CD4-positive, alpha-beta T cell treated with Interferon alpha-2 for 1 hour (primary cell): ENCODE measurements at places on chromosomes 1 and 21.

DNA sequence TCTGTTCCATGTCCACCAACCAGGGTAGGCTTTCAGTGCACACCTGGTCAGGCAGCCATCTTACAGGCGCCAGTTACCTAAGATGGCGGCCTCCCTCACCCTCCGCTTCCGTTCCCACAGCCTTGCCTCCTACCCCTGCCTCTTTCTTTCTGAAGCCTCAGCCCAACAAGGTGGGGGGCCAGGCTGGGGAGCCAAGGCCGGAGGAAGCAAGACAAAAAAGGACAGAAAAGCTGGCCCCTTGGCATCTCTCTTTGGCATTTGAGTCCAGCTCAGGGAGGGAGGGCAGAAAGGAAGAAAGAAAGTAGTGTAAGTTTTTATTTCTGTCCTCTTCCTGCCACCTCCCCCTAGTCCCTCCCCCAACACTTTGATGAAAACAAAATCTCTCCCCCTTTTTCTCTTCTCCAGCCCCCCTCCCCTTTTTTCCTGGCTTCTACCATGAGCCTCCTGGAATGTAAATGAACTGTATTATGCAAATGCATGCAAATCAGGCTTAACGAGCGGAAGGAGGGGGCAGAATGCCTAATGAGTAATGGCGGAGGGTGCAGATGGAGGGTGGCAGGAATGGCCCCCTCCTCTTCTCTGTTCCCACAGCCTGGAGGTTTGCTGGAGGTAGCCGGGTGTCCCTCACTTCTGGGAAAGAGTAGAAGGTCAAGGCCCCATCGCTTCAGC is 43.8 kb downstream of the RHBG start:
- no peak for DNase-seq

- no peak for DNase-seq
Measured at GRCh38 chr21:16215663-16216183, 485.9 kb downstream of the USP25 start.

- no peak for DNase-seq
Measured at GRCh38 chr1:222034790-222035189, 292.9 kb upstream of the DUSP10 start.

- DNase-seq: no peak
Measured at GRCh38 chr1:4653796-4654725, at the start of gene AJAP1. TSS of gene AJAP1 (plus strand) at chr1:4654609. CDS start at chr1:4655426, 817 bp downstream.

DNA sequence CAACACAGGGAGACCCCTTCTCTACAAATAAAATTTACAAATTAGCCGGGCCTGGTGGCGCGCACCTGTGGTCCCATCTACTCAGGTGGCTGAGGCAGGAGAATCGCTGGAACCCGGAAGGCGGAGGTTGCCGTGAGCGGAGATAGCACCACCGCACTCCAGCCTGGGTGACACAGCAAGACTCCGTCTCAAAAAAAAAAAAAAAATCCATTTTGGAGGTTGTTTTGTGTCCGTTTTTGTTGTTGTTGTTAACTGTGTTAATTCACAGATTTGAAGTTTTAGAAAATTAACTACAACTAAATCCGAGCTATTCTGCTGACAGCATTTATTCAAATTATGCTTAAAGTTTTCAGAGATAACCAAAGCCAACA is 618 bp downstream of the CLCC1 start:
- DNase-seq: peak; percentile 17
